ENCODE measurements at places on chromosomes 11 and 22.

- no peak for DNase-seq
These were observed 539.5 kb downstream of the TBC1D22A start for GRCh38 chr22:47301820-47302475.

GRCh38 chr11:107699371-107700285 is 12.2 kb downstream of the SLN start:
- DNase-seq = no peak

DNA sequence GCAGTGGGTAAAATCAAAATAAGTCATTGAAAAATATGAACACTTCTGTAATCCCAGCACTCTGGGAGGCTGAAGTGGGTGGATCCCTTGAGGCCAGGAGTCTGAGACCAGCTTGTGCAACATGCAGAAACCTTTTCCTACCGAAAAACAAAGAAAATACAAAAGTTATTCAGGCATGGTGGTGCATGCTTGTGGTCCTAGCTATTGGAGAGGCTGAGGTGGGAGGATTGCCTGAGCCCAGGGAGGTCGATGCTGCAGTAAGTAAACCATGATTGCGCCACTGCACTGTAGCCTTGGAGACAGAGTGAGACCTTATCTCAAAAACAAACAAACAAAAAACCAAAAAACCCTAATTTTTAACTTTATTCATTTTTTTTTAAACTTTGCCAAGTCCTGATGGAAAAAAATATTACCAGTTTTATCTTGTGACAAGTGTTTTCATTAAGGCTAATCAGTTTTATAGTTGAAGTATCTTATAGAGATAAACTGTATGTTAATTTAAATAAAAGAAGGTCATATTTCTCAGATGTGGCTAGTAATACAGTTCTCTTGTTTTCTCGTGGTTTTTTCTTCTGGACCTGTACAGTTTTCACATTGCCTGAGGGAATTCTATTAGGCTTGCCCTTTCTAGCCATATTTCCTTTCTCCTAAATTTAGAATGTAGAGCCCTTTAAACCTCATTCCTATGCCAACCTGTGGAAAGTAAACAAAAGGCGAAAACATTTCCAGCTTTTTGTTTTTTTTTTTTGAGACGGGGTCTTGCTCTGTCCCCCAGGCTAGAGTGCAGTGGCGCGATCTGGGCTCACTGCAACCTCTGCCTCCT is 9.4 kb downstream of the HIPK3 start:
- DNase-seq = no peak

GRCh38 chr11:63769714-63770455 is 1.3 kb upstream of the ZFTA start:
- DNase-seq = no peak

DNA sequence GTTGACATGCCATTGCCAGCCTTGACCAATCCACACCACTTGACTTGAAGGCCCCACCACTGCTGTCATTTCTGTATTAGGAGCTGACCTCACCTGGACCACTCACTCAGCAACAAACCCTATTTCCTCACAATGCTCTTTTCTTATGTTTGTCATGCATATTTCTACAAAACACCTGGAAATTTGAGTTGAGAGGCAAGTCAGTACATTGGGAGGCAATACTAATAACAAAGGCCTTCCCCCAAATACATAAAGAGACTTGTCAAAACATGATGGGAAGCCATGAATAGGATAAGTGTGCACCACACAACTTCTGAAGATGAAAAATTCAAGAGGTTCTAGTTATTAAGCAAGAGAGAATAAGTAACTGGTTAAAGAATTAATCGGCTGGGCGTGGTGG is 77.9 kb upstream of the POU2AF2 start:
- DNase-seq = no peak

DNA sequence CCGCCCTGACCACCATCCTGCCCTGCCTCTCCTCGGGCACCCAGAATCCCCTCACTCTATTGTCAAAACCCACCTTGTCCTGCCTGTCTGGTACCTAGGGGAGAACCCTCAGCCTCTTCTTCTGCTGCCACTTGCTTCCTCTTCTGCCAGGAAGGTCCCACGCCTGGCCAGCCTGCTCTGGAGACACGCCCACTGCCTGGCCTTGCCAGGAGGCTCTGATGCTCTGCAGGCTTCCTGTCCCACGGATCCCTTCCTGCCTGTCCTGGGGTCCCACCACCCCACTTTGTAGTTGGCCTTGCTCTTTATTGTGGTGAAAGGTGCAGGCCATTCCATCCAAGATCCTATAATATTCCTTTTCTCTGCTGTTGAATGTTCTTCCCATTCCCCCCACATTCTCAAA is 63.4 kb downstream of the BMAL1 start:
- no peak for DNase-seq

- DNase-seq = no peak
These were observed 7.3 kb downstream of the C11orf97 start for GRCh38 chr11:94519478-94520084.

GRCh38 chr11:44743326-44743725 is 16.6 kb downstream of the TSPAN18 start:
- DNase-seq = no peak

DNA sequence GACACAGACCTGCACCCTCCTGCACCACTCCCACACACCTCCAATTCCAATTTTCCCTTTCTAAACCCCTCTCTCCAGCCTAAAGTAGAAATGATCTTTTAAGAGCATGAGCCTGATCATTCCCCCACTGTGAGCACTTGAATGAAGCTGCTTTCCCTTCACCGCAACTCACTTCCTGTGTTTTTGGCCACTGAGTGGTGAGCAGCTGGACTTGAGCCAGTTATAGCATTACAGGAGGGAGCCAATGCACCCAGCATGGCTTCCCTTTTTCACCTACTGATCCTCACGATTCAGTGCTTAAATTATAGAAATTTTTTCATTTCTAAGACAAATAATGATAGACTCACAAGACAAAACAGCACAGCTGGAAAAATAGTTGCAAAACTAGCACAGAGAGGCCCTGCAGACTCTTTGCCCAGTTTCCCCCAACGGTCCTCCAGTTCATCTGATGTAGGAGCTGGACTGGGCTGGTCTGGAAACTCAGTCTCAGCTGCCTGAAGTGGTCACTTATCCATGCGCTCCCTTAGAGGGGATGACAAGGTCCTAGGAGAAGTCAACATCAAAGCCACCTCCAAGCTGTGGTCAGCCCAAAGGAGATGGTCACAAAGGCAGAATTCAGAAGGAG is 9.7 kb upstream of the APOL4 start:
- DNase-seq = no peak

DNA sequence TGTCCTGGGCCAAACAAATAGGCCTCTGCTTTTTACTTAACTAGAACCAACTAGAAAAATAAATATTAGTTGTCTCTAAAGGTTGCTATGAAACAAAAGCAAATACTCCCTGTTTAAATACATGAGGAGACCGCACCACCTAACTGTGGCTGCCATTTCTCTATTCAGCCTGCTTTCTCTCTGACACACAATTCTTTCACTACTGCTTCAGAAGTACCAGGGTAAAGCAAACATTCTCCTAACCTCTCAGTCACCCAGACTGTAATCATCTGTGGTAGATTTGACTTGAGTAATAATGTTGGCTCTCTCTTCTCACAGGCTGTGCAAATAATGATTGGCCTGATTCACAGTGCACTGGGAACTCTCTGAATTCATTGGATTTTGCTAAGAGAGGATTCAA is 41.0 kb upstream of the MS4A8 start:
- DNase-seq = no peak

DNA sequence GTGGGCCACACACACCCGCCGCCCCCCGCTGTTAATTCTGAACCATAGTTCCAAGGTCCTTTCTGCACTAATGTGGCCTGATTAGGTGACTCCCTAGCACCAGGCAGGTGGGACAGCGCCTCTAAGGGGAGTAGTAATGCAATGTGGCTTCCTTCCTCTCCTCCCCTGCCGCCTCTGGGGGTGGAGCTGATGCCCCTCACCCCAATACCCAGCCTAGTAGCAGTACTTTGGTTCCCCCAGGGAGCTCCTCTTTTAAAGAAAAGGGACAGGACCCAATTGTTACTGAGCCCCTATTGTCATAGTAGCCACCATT is 14.4 kb downstream of the RTN4RL2 start:
- no peak for DNase-seq

DNA sequence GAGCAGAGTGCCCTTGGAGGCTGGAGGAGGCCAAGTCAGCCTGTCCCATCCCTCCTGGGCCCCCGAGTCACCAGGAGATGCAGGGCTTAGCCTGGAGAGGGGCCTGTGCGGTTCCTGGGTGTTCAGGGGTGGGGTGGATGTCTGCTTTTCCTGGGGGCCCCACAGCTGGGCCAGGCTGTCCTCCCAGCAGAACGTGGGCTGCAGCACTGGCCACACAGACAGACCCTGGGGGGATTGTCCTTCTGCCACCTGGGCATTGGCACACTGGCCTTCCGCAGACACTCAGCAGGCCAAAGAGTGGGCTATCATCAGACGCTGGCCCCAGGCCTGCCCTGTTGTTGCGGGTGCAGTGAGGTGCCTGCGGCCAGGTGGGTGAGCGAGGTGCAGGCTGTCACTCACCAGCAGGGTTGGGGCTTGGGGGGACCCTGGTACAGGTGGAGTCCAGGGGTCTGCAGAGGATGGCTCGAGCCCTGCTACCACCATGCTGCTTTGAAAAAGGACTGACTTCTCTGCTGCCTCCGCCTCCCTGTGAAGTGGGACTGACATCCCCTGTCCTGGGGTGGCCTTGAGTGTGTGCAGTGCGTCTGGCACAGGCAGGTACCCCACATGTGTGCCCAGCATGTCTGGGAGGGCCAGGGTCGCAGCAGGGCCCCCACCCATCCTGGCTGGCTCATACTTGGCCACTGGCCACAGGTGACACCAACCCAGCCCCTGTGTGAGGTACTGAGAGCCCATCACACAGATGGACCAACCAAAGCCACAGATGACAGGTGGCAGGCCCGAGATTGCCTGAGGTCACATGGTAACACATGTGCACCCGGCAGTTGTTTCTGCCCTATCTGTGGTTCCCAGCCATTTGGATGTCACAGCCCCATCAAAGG is 39.0 kb upstream of the KCNQ1OT1 start:
- no peak for DNase-seq

GRCh38 chr11:75907906-75908527 is 93.0 kb downstream of the UVRAG start:
- no peak for DNase-seq

DNA sequence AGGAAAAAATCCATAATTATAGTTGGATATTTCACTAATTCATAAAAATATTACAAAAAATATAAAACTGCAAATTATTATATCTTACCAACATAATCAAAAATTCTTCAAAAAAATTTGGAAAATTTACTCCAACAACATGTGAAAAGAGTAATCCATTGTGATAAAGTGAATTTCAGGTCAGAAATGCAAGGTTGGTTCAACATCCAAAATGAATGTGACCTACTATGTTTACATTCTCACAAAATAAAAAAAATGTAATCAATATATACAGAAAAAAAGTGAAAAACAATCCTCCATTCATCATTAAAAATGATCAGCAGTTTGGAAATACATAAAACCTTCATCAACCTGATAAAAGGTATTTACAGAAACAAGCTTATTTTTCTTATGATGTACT is 1252.2 kb downstream of the JRKL start:
- DNase-seq = no peak

All from T-cell (primary cell).